DND-41 (cell line): ENCODE measurements at places on chromosomes 7 and 10.

DNA sequence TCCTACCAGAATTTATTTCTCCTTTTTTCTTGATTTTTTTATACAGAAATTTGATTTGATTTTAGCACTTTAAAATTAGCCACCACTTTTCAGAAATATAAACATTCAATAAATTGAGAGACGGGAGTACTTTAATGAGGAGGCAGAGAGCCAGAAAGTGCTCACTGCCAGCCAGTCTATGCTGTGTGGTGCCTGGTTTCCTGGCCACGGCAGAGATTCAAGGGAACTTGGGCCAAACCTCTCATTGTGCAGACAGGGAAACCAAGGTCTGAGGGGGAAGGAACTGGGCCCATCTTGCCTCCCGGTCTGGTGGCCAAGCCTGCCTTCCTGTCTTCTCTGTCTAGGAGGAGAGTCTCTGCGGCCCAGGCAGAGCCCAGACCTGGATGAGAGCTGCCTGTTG, 25.9 kb downstream of the ADAMTS14 start:
- no peak for DNase-seq

- DNase-seq: no peak
These were observed 133.2 kb downstream of the CAMK1D start for GRCh38 chr10:12482587-12482986.

- DNase-seq: no peak
These were observed 14.6 kb downstream of the PARP12 start for GRCh38 chr7:140048138-140048537.

DNA sequence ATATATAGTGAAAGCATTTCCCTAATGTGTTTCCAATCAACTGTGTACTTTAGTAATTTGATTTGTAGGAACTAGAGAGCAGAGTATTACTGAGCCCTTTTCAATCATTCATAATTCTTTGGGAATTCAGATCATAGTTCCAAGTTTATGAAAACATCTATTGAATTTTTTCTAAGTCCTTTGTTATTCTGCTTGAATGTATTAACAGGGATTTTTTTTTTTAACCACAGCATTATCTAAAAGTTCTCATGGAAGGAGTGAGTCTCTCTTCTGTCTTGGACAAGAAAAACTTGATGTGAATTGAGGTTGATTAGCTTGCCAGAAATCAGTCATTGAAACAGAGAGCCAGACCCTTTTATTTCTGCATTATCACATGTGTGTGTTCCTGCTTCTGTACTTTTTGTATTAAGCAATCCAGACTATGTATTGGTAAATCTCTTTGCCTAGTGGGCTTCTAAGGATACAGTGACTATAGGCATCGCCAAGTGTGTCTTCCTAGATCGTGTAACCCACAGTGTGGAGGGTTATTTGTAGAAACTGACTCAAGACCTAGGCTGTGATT, 59.9 kb downstream of the BMPER start:
- DNase-seq: no peak

DNA sequence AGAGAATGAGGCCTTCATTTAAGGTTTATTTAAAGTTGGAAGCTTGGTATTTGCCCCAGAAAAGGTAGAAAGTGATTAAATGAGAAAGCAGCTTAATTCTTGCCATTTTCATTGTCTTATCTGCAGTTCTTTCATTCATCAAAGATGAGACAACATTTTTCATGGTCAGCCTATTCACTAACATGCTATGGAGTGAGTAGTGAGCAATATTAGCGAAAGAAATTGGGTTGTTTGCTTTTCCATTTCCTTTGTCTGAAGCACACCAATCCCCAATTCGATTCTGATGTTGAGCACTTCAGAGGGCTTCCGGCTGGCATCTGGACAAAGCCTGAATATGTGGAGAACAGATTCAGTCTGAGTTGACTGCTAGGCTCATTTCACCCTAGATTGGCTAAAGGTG, 317.2 kb downstream of the BBS9 start:
- DNase-seq: no peak

DNA sequence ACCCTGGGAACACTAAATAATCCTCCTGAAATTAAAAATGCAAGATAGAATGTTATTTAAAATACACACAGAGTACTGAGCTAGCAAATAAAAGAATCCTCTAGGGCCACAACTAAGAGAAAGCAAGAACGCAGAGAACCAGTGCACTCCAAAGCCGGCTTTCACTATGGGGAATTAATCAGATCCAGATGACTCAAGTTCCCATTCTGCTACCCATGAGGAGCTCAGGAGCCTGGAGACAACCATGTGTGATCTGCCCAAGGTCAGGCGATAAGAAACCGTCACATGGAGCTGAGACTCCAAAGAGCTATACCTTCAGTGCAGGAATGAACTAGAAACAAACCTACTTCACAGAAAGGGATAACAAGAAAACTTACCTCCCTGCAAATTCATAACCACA, 19.5 kb upstream of the CYREN start:
- no peak for DNase-seq

GRCh38 chr10:71217266-71218045, 5.1 kb downstream of the UNC5B start:
- DNase-seq: no peak
